ENCODE measurements at places on chromosomes 6 and 20.

GRCh38 chr6:52640916-52641315 is 30.0 kb upstream of the TMEM14A start:
- no peak for DNase-seq

GRCh38 chr6:169495601-169496000 is 206.2 kb downstream of the WDR27 start:
- no peak for DNase-seq

DNA sequence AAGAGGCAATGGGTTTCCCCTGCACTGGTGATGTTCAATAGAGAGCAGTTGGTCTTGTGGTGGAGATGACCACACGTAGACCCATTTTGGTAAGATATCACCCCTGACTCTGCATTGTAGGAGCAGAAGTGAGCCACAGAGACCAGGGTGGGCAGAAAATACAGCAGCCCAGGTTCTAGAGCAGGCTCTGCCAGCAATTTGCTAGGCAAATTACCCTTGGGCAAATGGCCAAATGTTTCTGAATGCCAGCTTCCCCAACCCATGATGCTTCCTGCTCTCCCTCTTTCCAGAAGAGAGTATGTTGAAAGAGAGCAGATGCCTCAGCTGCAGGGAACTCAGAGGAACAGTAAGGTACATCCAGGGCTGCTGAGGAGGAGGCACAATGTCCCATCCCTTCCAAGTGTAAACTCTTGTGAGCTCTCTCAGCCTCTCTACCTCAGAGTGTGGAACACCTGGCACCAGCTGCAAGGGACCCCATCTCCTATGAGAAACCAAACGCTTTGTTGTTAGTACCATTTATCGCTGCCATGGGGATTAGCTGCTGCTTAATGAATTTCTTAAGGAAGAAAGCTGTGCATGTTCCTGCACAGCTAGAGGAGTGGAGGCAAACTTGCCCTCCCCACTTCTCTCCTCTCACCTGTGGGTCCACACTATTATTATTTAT is 317.5 kb upstream of the MOCS1 start:
- no peak for DNase-seq

- no peak for DNase-seq
Observed at GRCh38 chr6:136549300-136550044, 750 bp downstream of the MAP7 start.

- DNase-seq = no peak
Observed at GRCh38 chr6:5041955-5042354, 38.1 kb upstream of the RPP40 start.

- DNase-seq = no peak
Observed at GRCh38 chr20:50536333-50536732, 26.1 kb downstream of the PTPN1 start.

DNA sequence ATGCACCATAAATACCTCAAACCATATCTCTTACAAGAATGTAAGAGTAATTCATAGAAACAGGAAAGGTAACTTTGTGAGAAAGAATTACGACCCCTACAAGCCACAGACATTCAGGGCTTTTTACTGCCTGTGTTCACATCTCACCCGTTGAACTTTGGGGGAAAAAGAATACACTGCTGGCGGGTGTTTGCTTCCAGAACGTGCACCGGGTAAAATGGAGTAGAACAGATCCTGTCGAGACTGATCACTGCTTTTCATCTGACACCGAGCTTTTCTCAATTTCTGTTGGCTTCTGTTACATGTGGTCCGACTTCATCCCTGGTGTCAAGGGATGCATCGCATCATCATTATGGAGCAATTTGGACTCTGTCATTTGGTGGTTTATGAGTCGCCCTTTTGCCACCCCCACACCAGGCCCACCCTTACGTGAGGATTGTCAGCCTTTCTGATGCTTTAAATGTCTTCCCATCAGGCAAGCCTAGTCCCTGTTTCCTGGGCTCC is 219.2 kb upstream of the ZFP64 start:
- DNase-seq = no peak

DNA sequence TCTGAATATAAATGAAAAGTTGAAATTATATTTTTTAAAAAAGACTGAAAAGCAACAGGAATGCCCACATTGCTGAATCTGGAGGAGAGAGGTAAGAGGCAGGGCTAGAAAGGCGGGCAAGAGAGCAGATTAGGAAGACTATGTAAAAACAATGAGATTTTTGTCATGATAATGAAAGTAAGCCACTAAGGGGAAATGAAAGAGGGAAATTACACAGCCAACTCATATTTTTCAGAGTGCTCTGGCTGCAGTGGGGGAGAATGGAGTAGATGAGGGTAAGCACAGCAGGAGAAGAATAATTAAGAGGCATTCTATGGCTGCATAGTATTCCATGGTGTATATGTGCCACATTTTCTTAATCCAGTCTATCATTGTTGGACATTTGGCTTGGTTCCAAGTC is 281.9 kb downstream of the PKHD1 start:
- DNase-seq = no peak

DNA sequence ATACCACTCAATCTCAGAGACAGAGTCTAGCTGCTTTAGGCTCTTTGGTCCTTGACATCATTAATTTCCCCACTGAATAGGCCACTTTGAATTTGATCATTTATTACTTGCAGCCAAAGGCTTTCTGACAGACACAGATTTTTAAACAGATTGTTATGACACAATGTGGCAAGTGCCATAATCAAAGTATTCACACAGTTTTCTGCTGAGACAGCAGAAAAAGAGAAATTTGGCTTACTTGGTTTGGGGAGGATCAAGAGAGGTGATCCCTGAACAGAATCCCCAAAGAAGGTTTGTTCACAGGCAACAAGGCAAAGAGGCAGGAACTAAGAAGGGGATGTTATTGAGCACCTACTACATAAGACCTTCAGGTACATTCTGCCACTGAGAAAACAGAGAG is 138.0 kb upstream of the TOP1 start:
- no peak for DNase-seq

GRCh38 chr6:142943711-142944123 is 1.3 kb downstream of the HIVEP2 start:
- no peak for DNase-seq

DNA sequence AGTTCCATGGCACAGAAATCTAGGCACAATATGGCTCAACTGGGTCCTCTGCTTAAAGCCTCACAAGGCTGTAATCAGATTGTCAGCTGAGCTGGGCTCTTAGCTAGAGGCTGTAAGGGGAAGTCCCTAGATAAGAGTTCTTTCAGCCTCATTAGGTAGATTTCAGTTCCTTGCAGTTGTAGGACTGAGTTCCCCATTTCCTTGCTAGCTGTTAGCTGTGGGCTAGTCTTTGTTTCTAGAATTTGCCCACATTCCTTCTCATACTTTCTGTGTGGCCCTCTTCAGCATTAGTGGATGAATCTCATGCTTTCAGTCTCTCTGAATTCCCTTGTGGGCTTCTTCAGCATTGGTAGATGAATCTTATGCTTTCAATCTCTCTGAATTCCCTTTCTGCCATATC is 71.0 kb upstream of the MRAP2 start:
- no peak for DNase-seq

DNA sequence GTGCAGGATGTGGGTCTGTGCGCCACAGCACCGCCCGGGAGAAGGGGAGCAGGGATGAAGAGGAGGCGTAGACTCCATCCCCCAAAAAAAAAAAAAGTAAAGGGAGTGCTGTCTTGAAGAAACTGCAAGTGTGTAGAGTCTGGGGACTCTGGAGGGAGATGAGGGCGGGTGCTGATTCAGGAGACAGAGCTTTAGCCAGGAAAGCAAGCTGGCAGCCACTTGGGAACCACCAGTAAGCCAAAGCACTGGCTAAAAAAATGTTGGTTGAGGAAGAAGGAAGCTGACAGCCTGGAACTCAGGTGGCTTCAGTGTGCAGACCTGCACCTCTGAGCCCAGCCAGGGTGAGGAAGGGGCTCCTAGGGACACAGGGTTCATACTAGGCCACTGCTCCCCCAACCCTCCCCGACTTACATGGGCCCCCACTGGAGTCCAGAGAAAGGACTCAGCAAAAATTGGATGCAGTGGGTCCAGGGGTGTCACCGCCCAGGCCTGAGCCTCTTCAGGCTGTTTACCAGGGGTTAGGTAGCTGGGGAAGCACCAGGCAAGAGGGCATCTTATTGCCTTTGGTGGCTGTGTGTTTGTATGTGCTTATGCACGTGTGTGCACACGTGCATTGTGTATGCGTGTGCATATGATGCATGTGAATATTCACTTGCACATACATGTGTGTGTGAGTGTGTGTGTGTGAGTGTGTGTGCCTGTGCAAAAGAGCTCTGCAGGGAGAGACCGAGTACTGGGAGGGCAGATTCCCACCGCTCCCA is 153.5 kb upstream of the MLN start:
- DNase-seq = no peak

DNA sequence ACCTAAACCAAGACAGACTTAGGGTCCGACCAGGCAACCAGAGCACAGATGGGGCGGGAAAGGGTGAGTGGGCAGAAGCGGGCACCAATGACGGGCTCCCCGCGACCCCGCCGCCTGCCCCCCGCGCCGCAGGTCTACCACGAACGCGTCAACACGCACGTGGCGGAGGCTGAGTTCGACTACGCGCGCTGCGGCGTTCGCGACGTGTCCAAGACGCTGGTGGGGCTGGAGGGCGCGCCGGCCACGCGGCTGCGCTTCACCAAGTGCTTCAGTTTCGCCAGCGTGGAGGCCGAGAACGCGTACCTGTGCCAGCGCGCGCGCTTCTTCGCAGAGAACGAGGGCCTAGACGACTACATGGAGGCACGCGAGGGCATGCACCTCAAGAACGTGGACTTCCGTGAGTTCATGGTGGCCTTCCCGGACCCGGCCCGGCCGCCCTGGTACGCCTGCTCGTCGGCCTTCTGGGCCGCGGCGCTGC is 5.1 kb downstream of the TMEM151B start:
- no peak for DNase-seq

- no peak for DNase-seq
Observed at GRCh38 chr20:35199740-35200139, 26.8 kb upstream of the MMP24 start.

DNA sequence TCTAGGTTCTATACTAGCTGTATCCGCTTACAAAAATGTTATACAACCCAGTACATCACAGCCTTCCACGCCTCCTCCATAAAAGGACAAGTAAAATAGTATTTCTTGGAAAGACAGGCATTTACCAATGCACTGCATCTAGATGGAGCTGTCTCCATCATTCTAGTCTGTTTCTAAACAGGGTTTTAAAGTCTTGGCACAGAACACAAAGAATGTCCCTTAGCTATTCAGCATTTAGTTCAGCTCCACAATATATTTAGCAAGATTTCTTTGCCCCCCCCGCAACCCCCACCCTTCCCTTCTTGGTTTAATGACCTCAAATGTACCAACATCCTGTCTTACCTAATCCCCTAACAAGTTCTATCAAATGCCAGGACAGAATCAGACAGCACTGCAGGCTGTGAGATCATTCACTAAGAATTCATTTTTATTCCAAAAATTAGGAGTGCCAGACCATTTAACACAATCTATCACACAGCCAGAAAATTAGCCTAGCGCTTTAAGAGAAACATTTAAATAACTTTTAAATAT is 198.6 kb downstream of the BACH2 start:
- DNase-seq = no peak

DNA sequence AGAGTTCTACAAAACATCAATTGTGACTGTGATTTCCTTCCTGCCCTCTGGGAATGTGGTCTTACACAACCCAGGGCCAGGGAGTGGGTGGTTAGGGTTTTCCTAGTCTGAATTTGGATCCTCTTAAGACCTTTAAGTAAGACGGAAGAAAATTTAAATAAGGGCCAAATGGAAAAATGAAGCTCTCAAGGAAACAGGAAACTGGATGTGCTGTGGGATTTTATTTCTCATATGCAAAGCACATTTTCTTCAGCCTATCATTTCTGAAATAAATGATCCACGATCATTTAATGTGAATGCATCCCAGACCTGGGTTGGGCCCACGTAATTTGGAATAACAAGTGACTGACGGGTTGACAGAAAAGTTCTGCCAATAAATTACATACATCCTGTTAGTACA is 243.6 kb downstream of the CLIC5 start:
- no peak for DNase-seq
